ENCODE measurements at places on chromosomes 13 and 19. TPM values are rescaled to one million over a fixed set of nuclear protein-coding genes. Genes with fewer than 3 reads are reported as not detected.

Gene ERICH6B
- not detected for polyA plus RNA-seq

GRCh38 chr19:12828494-12828893 lies 5.9 kb downstream of the RTBDN start:
- no peak for DNase-seq

Gene FARSA
- polyA plus RNA-seq = 34.7 TPM

Gene ZNF439
- 5.8 TPM for polyA plus RNA-seq

DNA sequence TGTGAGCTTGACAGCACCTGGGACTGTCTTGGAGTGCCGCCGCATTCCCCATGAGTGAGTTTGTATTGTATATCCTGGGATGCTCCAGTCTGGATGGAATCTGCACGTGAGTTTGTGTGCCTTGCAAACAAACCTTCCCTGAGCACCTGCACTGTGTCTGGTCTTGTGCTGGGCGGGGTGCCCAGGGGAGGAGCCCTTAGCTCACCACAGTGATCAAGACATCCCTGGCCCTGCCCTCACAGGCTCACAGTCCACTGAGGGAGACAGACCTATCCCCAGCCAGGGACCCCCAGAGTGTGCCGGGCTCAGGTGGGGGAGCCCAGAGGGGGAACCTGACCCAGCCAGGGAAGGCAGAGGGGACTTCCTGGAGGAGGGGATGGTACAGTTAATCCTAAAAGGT lies 1.7 kb upstream of the BCAM start:
- no peak for DNase-seq

Gene RFXAP
- polyA plus RNA-seq = not detected

Gene S1PR4
- 0.24 TPM for polyA plus RNA-seq

DNA sequence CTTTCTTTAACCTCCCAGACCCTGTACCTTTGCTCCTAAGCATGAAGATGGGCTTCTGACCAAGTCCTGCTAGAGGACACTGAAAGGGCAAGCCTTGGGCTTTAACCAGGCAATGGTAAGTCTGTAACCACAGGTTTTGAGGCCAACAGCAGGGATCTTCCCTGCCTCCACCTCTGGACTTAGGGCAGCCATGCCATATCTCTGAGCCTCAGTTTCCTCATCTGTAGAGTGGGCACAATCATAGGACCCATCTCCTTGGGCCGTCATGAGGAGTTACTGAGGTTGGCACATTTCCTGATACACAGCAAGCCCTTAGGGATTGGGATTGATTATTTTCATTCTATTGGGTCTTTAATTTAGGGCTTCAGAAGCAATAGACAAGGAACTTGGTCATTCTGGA lies 14.7 kb downstream of the KLK1 start:
- no peak for DNase-seq

DNA sequence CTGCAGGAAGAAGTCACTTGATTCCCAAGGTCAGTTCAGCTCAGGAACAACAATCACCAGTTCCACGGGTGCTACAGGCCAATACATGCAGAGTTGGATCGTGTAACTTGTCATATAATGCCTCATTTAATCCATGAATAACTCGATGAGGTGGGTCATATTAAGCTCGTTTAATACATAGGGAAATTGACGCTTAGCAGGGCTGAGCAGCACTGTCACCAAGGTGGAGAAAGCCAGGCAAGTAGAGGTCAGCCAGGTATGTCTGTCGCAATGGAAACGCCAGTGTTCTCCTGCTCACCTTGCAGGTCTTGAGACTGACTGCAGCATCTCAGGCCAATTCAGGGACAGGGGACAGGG lies 52.3 kb downstream of the CCDC70 start:
- DNase-seq = no peak

DNA sequence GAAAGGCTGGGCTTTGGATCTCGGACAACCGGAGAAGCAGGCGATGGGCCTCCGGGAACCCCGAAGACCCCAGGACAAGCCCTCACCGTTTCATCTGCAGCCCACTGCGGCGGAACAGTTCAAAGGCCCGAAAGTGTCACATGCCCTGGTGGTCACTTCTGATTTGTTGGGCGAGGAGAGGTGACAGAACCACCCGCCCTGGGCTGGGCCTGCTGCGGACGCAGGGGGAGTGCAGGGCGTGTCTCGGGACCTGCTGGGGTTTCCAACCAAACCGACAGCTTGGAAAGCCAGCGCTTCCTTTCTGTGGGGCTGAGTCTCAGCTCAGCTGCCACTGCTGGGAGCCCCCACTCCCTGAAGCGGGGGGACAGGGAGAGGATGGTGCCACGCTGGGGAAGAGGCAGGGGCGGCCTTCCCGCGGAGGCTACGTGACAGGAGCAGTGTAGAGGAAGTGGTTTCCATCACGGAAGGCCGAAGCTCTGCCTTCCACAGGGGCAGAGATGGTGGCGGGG lies 22.8 kb upstream of the ZBTB7A start:
- no peak for DNase-seq

DNA sequence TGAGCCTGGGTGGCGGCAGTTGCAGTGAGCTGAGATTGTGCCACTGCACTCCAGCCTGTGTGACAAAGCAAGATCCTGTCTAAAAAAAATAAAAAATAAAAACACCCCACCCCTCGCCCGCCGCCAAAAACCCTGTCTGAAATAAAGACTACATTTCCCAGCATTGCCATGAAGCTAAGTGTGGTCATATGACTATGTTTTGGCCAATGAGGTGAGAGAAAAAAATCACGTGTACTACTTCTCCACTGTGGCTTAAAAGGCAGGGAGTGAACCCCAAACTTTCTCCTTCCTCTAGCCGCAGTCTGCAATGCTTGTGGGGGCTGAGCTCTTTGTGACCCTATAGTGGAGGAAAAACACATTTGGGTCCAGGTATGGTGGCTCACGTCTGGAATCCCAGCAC lies 54.9 kb downstream of the COLGALT1 start:
- DNase-seq = no peak

Gene SIGLEC11
- polyA plus RNA-seq = 1.9 TPM

DNA sequence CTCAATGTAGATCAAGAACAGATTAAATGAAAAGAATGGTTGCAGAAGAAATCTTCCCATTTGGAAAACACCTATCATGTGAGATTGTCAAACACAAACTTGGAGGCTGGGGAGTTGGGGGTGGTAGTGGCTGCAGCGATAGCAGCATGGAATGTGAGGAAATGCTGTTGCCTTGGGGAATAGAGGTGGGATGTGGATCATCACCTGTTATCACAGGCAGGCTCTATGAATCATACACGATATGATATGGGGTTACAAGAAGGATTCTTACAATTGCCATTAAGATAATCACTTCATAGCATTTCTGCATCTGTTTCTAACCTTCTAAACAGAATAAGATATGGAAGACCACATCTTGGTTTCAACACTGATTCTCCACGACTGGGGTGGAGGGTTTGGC lies 88.7 kb downstream of the RNASEH2B start:
- no peak for DNase-seq

Gene SBNO2
- 33.2 TPM for polyA plus RNA-seq

Gene CBY2
- polyA plus RNA-seq = not detected

- DNase-seq = no peak
These were observed 800 bp downstream of the ELL start for GRCh38 chr19:18520848-18521691.

DNA sequence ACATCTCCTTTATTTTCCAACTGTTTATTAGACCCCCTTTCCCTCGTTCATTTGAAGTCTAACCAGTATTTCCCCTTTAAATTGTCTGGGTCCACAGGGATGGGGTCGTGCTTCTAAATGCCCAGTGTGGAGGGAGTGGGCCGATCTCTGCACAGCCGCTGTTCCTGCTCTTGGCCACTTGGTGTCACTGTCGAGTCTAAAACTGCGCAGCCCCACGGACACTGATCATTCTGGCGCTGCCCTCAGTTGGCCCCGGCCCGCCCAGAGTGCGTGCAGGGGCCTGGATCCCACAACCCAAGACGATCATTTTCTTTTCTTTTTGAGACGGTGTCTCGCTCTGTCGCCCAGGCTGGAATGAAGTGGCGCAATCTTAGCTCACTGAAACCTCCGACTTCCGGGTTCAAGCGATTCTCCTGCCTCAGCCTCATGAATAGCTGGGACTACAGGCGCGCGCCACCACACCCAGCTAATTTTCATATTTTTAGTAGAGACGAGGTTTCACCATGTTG lies 12.0 kb downstream of the WDR88 start:
- DNase-seq = peak; percentile 83

Gene SIGLECL1
- polyA plus RNA-seq = not detected

- no peak for DNase-seq
These were observed 120.1 kb downstream of the NUFIP1 start for GRCh38 chr13:44869167-44869566.

DNA sequence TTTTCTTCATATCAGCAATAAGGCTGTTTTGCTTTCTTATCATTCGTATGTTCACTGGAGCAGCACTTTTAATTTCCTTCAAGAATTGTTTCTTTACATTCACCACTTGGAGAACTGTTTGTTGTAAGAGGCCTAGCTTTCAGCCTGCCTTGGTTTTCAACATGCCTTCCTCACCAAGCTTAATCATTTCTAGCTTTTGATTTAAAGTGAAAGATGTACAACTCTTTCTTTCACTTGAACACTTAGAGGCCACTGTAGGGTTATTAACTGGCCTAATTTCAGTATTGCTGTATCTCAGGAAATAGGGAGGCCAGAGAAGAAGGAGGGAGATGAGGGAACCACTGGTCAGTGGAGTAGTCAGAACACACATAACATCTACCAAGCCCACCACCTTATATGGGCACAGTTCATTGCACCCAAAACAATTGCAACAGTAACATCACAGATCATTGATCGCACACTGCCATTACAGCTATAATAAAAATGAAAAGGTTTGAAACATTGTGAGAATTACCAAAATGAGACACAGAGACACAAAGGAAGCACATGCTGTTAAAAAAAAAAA lies 181.4 kb upstream of the TUBA3C start:
- DNase-seq = no peak

DNA sequence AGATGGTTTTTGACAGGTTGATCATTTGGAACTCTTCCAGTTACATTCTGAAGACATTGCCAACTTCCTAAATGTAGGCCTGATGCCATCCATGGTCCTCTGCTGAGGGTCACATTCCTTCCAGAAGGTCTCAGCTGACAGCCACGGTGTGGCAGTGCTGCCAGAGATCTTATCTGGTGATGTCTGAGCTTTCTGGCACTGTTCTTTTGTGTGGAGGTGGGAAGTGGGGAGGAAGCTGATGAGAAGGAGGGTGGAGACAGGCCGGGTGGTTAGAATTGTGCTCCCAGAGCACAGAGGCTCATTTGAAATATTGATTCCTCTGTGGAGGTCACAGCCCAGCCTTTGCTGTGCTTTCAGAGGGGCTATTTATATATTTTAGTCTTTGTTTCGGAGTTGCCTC lies 16.1 kb upstream of the MTIF3 start:
- DNase-seq = no peak

GRCh38 chr13:99514801-99515200 lies 13.5 kb downstream of the TM9SF2 start:
- DNase-seq = no peak

DNA sequence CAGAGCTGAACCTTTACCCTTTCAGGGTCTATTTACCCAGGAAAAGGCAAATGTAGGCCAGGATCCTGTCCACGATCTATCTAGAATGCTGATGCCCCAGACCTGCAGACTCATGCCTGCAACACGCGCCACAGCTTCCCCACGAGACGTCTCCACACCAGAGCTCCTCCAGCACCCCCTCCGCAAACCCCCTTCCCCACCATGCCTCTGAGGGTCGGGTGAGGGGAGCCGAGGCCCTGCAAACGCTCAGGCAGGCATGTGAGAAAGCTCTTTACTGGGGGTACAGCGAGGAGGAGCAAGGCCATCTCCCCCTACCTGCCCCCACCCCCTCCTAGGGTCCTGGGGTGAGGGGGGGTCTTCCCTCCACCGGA lies 8.9 kb downstream of the DYRK1B start:
- no peak for DNase-seq

Gene CEACAM20
- polyA plus RNA-seq = not detected

- no peak for DNase-seq
These were observed 1096.8 kb upstream of the PCDH20 start for GRCh38 chr13:62512194-62513141.

Gene EBI3
- polyA plus RNA-seq = not detected

Data from muscle of arm (tissue), 14 donors.